Activated CD4-positive, alpha-beta T cell treated with anti-CD3 and anti-CD28 coated beads, Interleukin-2, amount 10 ng/mL, durations not matched to agents 24 days and 14 days (primary cell): ENCODE measurements at places on chromosomes 2 and 18. TPM values are rescaled to one million over a fixed set of nuclear protein-coding genes. Genes with fewer than 3 reads are reported as not detected.

GRCh38 chr2:72895759-72896281, 8.6 kb downstream of the SPR start:
- no peak overlapping the region for H3K4me3 ChIP-seq
- H3K27ac ChIP-seq: no peak overlapping the region
- no peaks in the 10 kb centered on the region for H3K4me1 ChIP-seq
- H3K27me3 ChIP-seq: peaks cover 28% of the 10 kb centered on the region
- peak; percentile 53 for DNase-seq

DNA sequence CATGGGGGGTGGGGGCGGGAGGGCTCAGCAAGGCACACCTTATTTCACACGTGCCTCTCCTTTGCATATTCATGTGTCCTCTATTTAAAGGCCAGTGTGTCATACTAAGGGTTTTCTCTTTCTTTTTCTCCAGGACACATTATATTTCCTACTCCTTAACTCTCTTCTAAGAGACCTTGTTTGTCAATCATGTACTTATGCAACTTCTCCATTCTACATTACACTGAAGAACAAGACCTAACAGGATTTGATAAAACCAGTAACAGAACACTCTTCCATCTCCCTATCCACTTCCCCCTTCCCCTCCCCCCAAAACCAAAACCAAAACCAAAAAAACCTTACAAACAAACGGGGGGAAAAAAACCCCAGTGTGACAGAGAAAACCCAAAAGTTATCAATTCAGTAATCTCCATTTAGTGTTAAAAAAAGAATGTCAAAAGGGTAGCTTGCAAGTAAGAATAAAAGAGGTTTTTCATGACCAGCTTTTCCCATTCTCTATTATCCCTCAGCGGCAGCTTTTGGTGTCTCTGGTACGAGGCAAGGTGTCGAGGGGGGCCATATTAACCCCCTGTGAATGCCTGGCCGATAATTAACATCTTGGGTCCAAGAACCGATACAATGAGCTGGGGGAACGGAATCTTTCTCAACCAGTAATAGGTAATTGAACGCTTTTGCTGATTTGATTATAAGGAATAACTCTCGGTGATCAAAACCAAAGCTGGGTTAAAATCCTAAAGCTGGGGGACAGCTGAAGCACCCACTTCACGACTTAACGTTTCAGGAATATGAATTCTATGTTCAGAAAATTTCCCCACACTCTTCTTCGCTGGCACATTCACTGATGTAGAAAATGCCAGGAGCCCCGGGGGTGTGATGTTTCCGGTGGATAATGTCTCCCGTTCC, 191.0 kb upstream of the TCF4 start:
- DNase-seq: no peak
- no peak overlapping the region for H3K27ac ChIP-seq
- peaks cover 6% of the 10 kb centered on the region for H3K4me1 ChIP-seq

GRCh38 chr18:66769375-66769774, 165.5 kb upstream of the CDH19 start:
- no peaks in the 10 kb centered on the region for H3K27me3 ChIP-seq
- H3K4me1 ChIP-seq: no peaks in the 10 kb centered on the region
- no peak overlapping the region for H3K27ac ChIP-seq
- no peak for DNase-seq

- no peak overlapping the region for H3K27ac ChIP-seq
- H3K27me3 ChIP-seq: no peaks in the 10 kb centered on the region
- no peak overlapping the region for H3K4me3 ChIP-seq
- no peak for DNase-seq
These were observed 33.9 kb downstream of the ERLEC1 start for GRCh38 chr2:53820711-53821110.

The VWA3B gene
- total RNA-seq: not detected in 2 replicates

- peaks cover 27% of the 10 kb centered on the region for H3K27me3 ChIP-seq
- no peaks in the 10 kb centered on the region for H3K36me3 ChIP-seq
- no peak overlapping the region for H3K4me3 ChIP-seq
- no peak overlapping the region for H3K27ac ChIP-seq
- no peaks in the 10 kb centered on the region for H3K4me1 ChIP-seq
These were observed 92.9 kb downstream of the TGOLN2 start for GRCh38 chr2:85234868-85235267.

DNA sequence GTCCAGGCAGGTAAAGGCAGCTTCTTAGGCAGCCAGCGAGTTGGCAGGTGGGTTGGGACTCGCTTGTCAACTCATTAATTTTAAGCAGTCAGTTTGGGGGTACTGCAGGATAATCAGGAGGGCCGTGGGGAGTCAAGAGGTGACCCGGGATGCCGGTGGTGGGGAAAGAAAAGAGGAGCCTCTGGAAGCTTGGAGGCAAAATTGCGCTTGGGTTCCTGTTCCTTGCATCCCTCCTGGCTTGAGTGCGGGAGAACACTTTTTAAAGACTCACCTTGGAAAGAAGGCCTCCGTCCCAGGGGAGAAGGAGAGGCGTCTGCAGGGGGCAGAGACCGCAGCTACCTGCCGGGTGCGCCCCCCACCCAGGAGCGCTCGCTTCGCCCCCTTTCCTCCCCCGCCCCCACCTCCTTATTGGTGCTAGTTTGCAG, at the start of gene KCNJ3:
Gene KCNJ3 (plus strand): TSS at position 400 of the 425 bp plus-strand sequence. CDS start 81 bp downstream, outside the sequence.
- no peak within 1 kb of the TSS for H3K4me3 ChIP-seq
- no peaks in the 10 kb centered on the region for H3K4me1 ChIP-seq
- H3K36me3 ChIP-seq: no peaks in the 10 kb centered on the region
- no peak for DNase-seq
- H3K27ac ChIP-seq: peak within 1 kb of the TSS; percentile 7
- H3K27me3 ChIP-seq: peaks cover 37% of the 10 kb centered on the region
